Psoas muscle (tissue), 8 donors: ENCODE measurements at places on chromosomes 7 and 10. TPM values are rescaled to one million over a fixed set of nuclear protein-coding genes. Genes with fewer than 3 reads are reported as not detected.

Gene IKZF1
- total RNA-seq: 2.0 TPM

GRCh38 chr7:18703685-18704084 lies 208.1 kb downstream of the HDAC9 start:
- no peak for DNase-seq

Gene JCAD
- 10.9 TPM for total RNA-seq

GRCh38 chr7:23012908-23013714 lies 819 bp downstream of the HYCC1 start:
- DNase-seq: peak; percentile 53

Gene DNAH11
- total RNA-seq: 0.30 TPM
